ENCODE measurements at places on chromosomes 11 and 22.

GRCh38 chr11:104451197-104451893 lies 287.4 kb upstream of the PDGFD start:
- DNase-seq: no peak

DNA sequence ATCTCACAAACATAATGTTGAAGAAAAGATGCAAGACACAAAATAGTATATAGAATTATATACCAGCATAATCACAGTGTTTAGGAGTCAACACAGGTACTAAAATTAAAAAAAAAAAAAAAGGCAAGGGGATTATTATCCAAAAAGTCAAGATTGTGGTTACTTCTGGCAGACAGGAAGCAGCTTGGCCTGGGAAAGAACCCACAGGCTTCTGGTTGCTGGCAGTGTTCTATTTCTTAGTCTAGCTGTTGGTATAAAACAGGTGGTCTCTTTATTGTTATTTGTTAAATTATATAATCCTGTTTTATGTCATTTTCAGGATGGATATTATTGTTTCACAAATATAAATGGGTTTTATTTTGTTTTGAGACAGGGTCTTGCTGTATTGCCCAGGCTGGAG lies 54.0 kb downstream of the C11orf58 start:
- DNase-seq: no peak

DNA sequence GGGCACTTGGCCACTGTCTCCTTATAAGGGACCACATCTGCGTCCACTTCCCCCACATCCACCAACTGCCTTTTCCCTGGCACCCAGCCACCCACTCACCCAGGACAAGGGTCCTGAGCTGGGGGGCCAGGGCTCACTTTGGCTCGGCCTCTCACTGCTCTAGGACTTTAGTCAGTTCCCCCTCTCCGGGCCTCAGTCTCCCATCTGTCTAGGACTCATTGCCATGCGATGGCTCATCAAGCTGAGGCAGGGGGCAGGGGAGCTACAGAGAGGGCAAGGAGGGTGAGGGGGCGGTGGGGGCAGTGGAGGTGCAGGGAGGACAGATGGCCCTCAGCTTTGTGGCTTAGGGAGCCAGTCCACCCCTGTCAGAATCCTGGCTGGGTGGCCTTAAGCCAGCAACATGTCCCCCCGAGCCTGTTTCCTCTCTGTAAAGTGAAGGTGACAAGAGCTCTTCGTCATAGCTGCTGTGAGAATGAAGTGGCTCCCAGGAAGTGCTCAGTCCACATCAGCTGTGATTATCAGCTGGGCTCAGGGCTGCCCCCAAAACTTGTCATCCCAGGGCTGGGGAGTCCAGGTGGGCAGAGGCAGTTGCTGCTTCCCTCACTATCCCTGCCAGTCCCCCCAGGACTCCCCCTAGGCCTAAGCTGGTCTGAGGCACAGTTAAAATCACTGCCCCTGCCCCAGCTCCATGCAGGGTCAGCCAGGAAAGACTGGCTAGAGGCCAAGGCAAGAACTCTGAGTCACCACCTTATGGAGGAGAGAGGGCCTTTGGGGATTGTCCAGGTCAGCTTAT lies 14.9 kb downstream of the RAC2 start:
- DNase-seq: no peak

DNA sequence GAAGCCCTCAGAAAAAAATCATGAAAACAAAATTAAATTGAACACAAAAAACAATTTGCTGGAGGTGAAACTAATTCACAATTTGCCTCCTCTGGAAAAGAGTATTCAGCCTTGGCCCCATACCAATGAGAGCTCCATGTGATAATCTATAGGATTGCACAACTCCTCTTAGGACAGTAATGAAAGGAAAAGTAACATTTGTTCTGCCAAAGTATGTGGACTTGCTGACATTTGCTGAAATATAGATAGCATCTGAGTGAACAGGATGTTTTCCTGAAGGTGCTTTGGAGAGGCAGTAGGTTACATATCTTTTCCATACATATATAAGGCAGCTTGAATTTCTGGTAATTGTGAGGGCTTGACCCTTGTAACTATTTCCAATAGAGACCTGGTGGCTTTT lies 122.8 kb downstream of the OR4C45 start:
- no peak for DNase-seq

DNA sequence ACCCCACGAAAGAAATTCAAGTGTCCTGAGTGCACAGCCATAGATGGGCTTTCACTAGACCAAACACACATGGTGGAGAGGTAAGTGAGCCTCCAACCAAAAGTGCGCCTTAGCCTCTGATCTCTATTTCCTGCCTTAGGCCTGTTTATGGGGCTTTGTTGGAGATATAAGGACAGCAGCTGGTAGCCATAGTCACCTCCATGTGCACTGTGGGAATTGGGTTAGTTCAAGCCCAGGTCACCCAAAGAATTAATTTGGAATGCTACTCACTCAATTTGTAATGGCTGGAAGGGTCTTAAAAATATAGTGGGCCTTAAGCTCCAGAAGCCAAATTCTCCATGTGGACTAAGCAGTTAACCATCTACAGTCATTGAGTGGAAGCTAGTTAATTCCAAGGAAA lies 73.6 kb downstream of the ALX4 start:
- no peak for DNase-seq

DNA sequence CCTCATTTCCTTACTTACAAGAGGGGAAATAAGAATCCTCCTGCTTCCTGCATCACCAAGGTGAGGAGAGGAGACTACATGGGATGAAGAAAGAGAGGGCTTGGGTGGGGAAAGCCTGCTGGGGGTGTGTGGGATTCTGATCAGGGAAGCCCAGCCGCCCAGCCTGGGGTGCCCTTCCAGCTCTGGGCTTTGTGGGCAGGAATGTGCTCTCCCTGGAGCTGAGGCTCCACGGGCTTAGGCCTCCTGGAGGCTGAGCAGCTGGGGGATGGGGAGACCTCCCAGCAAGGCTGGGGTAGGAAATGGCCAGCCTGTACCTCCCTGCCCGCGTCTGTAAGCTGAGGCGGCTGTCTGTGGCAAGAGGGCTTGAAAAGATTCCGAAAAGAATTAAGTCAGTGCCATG lies 206.1 kb downstream of the GRIK4 start:
- no peak for DNase-seq

GRCh38 chr11:131823772-131824171 lies 453.4 kb downstream of the NTM start:
- no peak for DNase-seq

- DNase-seq: no peak
Measured at GRCh38 chr11:10752061-10752460, 1.0 kb downstream of the CTR9 start.

GRCh38 chr11:117519170-117519569 lies 191.5 kb downstream of the CEP164 start:
- DNase-seq: no peak

- no peak for DNase-seq
Measured at GRCh38 chr11:11450744-11451362, 97.8 kb upstream of the CSNK2A3 start.

DNA sequence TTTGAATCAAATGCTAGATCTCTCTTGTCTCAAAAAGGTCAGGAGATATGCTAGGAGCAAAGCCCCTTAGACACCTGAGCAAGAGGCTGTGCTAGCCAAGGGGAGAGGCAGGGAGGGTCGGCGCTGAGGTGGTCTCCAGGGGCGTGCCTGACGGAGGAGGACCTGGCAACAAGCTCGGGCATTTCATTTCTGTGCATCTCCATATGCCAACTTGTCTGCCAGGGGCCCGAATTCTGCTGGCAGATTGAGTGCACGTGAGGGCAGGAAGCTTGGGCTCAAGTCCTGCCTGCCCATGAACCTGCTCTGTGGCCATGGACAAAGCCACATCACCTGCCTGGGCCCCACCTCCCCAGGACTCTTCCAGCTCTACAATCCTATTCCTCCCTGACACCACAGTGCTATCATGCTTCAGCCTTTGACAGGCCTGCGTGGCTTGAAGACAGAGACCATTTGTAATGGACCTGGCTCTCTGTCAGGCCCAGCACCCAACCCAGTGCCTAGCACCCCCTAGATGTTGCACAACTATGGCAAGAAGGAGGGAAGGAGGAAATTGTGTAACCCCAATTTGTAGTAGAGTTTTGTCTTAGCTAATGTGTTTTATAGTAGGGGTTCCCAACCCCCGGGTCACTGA lies 16.3 kb upstream of the VSIG10L2 start:
- no peak for DNase-seq

GRCh38 chr22:50621356-50621880 lies 6.5 kb downstream of the ARSA start:
- no peak for DNase-seq

GRCh38 chr11:31050061-31050765 lies 319.3 kb downstream of the DCDC1 start:
- no peak for DNase-seq

- DNase-seq: no peak
Measured at GRCh38 chr11:85028329-85029101, 598.6 kb downstream of the DLG2 start.

GRCh38 chr11:116334596-116334995 lies 438.2 kb downstream of the BUD13 start:
- DNase-seq: no peak

DNA sequence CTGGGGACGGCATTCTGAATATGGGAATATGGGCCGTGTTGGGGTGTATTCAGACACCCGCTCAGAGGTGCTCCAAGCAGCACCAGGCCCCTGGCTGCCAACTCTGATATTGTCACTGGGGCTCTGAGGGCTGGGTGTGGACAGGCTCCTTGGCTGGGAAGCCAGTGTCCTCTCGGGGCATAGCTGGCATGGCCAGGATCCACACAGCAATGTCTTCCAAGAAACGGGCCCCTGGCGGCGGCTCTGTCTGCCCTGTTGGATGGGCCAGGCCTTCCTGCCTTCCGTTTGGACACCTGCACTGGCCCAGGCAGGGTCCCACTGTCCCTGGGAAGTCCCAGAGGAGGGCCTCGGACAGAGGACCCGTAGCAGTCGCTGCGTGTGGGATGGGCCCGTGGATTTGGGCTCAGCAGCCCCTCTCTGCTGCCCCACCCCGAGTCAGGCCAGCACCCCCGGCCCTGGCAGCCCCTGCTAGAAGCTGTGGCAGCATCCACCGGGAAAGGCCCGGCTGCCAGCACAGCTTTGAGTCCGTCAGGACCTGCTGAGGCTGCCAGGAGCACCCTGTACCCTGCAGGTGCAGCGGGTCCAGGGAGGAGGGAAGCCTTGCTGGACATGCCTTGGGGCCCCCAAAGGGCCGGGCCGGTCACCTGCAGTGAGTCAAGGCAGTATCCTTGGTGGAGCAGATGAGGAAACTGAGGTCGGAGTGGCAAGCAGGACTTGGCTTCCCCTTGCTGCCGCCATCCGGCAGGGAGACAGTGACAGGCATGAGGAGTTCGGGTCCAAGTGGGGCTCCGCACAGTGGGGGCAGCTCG lies 4.1 kb downstream of the PANX2 start:
- no peak for DNase-seq

DNA sequence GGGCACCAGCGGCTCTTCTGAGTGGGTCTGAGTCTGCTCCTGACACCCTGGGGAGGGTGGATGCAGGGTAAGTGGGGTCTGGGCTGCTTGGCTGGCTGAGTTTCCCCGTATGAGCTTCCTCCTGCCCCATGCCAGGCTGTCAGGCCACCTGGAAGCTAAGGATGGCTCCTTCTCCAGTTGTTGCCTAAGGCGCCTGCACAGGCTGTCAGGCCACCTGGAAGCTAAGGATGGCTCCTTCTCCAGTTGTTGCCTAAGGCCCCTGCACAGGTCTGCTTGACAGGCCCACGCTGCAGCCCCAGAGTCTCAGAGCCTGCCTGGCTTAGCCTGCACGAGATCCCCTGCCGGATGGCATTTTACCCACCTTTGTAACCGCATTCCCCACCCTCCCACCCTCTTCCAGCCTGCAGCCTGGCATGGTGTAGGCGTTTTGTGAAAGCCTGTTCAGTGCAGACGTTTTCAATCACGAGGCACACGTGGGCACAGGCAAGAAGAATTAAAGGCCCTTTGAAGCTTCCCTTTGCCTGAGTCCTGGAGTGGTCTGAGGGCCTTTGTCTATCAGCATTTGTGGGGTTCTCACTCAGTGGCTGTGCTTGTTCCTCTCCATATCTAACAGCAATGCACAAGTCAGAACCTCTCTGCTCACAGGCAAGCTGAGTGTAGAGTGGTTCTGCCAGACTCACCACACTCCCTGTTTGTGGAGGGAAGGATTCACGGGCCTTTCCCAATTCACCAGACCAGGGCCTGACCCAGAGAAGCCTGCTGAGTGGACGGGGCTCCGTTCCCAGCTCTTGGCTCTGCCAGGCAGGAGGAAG lies 40.2 kb upstream of the B3GAT1 start:
- no peak for DNase-seq

DNA sequence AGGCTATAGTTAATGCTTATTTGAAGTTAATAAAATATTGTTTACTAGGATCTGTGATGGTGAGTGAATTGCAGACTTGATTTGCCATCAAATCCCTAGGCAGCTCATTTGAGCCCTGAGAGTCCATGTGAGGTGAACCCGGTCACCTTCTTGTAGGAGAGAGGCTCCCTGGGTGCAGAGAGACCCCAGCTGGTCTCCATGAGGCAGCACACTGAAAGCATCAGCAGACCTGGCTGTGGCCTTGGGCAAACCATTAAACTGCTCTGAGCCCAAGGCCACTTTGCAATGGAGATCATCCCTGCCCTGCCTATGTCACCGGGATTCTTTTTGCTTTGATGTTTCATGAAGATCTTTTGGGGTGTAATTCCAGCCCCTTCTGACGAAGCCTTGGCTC lies 125.2 kb downstream of the MICAL2 start:
- DNase-seq: no peak

GRCh38 chr11:84173078-84173477 lies 886.9 kb upstream of the CCDC90B start:
- DNase-seq: no peak

DNA sequence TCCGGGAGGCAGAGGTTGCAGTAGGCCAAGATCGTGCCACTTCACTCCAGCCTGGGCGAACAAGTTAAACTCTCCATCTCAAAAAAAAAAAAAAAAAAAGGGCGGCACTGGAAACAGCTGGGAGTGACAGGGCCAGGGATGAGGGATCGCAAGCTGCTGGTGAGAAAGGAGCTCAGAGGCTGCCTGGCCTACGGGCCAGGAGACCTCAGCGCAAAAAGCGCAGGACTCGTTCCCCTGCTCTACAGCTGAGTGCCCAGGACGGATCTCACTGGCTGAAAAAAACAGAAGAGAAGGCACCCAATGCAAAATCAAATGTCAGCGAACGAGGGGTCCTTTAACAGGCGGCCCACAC lies 650 bp upstream of the NUP50 start:
- no peak for DNase-seq

DNA sequence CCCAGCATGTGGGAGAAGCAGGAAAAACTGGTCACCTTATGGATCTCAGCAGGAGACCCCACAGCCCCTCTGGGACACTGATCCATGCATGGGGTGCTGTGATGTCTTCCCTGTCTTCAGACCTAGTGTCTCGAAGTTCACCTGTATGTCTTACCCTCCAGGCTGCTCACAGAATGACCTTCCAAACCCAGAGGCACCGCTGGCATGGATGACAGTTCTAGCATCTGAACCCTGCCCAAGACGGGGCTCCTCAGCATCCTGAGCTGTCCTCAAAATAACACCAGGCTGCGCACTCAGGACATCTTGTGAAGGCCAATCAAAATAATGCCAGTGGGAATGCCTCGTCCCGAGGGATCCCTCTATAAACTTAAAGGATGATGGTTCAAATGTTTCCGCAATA lies 824.9 kb downstream of the TBC1D22A start:
- DNase-seq: no peak

DNA sequence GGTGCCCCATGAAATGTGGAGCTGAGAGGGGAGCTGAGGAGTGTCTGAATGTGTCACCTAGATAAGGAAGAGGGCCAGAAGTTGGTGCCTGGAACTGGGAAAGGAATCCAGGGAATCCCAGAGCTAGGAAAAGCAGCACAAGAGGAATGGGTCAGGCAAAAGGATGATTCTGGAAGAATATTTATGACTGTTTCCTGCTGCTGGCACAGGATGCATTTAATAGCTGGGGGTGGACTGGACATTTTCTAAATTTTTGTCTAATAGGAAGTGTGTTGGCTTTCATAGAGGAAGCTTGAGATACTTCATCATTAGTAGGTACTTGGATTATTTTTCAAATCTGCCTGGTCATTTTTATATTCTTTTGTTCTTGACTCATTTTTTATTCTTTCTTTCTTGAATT lies 17.4 kb upstream of the MRGPRX2 start:
- DNase-seq: no peak
